ENCODE measurements at places on chromosomes 6 and 20. TPM values are rescaled to one million over a fixed set of nuclear protein-coding genes. Genes with fewer than 3 reads are reported as not detected.

Gene PHACTR1
- 2.7 TPM for total RNA-seq

Gene PRICKLE4
- 2.7 TPM for total RNA-seq

Gene DLK2
- total RNA-seq = 0.47 TPM

Gene HCK
- total RNA-seq = 13.4 TPM

Gene IRAK1BP1
- 3.4 TPM for total RNA-seq

Gene PDE7B
- 2.1 TPM for total RNA-seq

Gene CPNE5
- 6.1 TPM for total RNA-seq

Gene ARFGEF3
- total RNA-seq = 24.3 TPM

Gene BEND6
- 0.17 TPM for total RNA-seq

Gene EMILIN3
- 0.23 TPM for total RNA-seq

Gene TRERF1
- total RNA-seq = 2.8 TPM

Gene SIRPG
- total RNA-seq = 1.2 TPM

DNA sequence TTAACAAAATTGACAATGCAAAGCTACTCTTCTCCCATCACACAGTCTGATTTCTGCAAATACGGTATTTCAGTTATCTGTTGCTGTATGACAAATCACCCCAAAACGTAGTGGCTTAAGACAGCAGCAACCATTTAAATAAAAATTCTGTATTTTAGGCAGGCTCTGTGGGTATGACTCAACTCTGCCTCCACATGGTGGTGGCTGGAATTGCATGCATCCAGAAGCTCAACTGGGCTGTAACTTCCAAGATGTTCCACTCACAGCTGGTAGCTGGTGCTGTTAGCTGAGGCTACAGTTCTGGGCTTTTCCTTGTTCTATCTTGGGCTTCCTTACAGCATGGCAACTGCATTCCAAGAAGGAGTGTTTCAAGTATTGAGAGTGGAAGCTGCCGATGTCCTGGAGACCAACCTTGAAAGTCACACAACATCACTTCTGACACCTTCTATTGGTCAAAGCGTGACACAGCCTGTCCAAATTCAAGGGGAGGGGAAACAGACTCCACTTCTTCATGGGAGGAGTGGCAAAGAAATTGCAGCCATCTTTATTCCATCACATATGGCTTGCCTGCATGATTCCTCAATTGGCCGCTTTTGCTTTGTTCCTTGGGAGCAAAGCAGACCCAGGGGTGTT is 39.7 kb upstream of the TULP1 start:
- DNase-seq = no peak

DNA sequence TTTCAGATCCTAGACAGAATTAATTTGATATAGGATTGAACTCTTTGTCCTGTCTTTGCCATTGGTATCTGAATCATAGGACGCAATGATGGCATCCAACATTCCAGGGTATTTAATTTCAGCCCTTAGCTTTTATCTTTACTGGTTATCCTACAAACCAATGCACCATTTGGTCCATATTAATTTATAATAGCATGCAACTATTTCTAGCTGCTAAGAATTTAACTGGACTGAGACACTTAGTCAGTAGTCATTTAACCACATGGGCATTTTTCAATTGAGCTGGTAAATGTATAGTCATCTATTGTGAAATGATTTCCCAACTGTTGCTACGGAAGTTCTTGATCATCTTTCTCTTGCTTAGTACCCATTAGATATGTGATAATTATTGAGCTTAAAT is 141.1 kb downstream of the CD164 start:
- DNase-seq = no peak

GRCh38 chr6:131936156-131936555 is 15.0 kb downstream of the CCN2 start:
- no peak for DNase-seq

- DNase-seq = no peak
Observed at GRCh38 chr20:12012241-12013222, 94.8 kb downstream of the BTBD3 start.

GRCh38 chr6:12811519-12811918 is 95.0 kb downstream of the PHACTR1 start:
- no peak for DNase-seq

- DNase-seq = no peak
Observed at GRCh38 chr20:56711018-56711417, 81.9 kb downstream of the TFAP2C start.

DNA sequence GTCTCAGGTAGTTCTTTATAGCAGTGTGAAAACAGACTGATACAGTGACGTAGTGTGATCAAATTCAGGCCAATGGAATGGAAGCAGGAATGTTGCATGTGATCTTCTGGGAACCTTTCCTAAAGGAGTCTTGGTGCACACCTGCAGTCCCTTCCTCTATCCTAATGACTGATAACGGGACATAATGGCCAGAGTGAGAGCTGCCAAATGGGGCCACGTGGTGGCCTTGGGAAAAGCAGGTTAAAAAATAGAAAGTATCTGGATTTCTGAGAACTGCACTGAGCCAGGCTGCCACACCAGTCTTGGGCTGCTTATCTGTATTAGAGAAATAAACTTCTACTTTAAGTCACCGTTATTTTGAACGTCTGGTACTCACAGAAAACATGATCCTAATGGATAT is 51.9 kb downstream of the MEP1A start:
- DNase-seq = no peak

- DNase-seq = no peak
Observed at GRCh38 chr6:148620579-148621298, 126.1 kb upstream of the UST start.

- DNase-seq = no peak
Observed at GRCh38 chr6:33112148-33112547, 36.4 kb downstream of the HLA-DPB1 start.

GRCh38 chr20:59937150-59937549 is 3.0 kb downstream of the PPP1R3D start:
- DNase-seq = no peak

GRCh38 chr6:138963531-138963930 is 24.5 kb downstream of the REPS1 start:
- DNase-seq = no peak

- no peak for DNase-seq
Observed at GRCh38 chr6:167244064-167244960, 46.8 kb upstream of the UNC93A start.

- no peak for DNase-seq
Observed at GRCh38 chr6:14046476-14047068, 71.0 kb upstream of the CD83 start.

DNA sequence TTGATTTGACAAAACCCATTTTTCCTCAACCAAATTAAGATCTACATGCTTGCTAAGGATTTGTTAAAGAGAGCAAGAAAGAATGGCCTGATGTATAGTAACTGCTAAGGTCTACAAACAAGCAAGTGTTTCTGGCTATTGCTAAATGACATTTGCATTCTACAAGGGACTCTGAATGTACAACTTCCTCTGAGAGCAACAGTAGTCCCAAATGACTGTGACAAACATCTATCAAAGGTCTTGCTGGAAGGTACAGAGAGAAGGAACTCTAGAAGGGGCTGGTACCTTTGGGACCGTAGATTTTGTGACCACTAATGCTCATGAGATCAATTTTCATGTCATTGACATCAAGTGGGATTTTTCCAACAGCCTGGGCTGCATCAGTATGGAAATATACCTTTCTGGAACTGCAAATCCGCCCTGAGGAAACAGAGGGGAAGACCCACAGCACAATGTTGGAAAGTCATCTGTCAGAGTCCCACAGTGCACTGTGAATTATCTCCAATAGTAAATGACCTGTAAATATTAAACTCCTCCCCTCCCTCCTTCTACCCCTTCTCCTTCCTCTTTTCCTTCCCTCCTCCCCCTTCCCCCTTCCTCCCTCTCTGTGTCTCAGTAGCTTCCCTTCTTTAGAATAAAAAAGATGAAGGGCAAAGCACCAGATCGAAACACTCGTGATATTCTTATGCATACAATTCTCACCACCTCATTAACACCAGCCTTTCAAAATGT is 15.9 kb upstream of the CPNE1 start:
- no peak for DNase-seq

- no peak for DNase-seq
Observed at GRCh38 chr6:167120583-167120903, 2.4 kb upstream of the CCR6 start.

DNA sequence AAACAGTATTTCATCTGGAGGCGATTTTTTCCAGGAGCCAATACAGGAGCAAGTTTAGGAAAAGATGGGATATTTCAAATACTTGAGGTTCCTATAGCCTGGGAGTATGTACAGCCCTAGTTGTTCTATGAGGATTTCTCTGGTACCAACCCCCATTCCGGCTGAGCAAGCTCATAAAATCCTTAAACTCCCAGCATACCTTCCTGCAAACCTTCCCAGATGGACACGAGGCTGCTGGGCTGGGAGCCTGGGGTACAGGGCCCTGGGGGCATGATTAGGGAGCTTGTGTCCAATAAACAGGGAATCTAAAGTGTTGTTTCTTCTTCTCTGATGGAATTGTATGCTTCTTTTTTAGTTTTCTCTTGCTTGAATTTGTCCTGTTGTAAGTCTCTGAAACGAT is 1.5 kb downstream of the PRRC2A start:
- DNase-seq = no peak

DNA sequence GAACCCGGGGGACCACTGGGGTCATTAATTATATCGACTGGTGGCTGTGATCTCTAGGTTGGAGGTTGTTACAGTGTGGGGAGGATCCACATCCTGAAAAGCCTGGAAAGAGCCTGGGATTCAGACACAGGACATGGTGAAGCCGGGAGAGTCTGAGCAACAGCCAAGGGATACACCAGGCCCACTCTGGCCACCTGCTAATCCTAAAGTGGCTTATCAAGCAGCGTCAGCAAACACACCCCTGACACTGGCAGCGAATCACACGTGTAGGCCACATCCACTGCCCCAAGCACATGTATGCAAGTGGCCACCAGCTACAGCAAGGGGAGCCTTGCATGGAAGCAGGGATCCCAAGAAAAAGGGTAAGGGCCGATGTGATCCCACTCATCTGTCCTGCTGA is 41.0 kb downstream of the GFOD1 start:
- DNase-seq = no peak

DNA sequence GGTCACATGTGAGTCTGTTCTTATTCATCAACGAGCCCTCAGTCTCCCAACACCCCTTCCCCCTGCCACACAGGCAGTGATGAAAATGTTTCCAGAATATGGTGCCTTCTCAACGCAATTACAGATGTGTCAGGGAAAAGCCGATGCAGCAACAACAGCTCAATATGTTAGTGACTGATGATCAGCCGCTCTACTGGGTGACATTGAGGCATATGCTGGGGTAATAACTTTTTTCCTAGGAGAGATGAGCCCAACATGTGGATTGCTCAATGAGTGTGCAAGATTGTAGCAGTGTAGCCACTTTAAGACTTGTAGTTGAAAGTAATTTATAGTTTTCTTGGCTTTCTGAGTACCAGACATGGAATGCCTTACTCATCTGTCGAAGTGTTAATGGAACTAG is 49.4 kb downstream of the DTD1 start:
- no peak for DNase-seq

- peak; percentile 54 for DNase-seq
Observed at GRCh38 chr6:105601541-105602236, 198.8 kb upstream of the PREP start.

DNA sequence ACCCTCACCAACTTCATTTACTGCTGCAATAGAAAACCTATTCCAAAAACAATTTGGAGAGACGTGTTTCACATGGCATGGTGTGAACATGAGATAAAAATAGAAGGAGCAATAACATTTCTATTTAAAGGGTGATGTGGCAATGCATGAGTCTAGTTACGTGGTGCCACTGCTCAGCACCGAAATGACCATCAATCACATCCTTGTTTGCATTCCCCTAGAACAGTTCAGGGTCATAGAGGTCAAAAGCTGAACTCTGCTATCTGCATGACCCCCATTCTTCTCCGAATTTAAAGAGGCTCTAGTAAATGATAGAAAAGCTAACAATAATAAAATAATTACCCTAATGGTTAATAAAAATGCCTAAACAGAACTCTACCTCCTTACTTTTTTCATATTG is 29.5 kb downstream of the ROS1 start:
- DNase-seq = no peak

DNA sequence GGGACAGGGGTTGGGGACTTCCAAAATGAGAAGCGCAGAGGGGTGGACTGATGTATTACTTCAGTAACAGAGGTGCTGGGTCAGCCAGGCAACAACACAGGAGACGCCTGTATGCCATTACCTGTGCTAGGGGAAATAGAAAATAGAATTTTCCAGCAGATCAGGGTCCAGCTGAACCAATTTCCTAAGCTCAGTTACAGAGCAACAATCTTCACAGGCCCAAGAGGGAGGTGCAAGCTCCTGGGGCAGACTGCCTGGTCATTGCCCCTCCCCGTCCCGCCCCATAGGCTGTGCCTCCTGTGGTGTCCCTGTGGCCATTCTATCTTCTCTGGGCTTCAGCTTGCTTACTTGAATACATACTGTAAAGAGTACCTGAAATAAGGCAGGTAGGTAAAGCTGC is 3.7 kb downstream of the KCNK5 start:
- DNase-seq = peak; percentile 81

DNA sequence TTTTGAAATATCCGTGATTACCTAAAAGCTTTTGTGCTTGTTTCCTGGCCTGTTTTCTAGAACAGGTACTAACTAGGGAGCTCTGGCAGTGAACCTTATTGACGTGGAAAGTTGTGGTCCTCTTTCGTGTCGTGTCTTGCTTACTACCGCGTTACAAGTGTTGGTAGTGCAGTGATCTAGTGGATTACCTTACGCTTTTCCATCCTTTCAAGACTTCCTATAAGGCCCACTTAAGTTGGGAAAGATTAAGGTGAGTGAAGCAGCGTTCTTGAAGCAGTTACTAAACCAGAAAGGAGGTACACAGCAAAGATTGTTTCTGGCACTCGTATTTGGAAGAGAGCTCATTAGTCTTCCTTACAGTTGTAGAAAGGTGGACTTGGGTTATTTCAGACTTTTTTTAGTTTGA is 1.9 kb downstream of the PNRC1 start:
- DNase-seq = peak; percentile 17

DNA sequence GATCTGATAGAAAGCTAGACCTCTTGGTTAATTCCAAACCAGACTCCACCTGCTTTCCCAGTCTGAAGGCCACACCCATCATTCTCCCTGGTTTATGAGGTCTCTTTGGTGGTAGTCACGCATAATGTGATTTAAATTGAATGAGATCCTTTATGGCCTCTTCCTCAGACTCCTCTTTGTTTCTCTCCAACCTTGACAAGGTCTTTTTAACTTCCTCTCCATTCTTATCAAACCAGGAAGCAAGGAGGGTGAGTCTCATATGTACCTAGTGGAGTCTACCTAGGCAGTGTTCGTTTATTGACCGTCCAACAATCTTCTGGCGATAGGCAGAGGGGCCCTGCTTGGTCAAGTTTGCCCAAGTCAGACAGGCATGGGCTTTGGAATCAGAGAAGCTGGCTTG is 184.2 kb upstream of the LAMP5 start:
- DNase-seq = peak; percentile 79

All from mucosa of descending colon (tissue), 3 donors.